ENCODE measurements at places on chromosomes 4 and X. TPM values are rescaled to one million over a fixed set of nuclear protein-coding genes. Genes with fewer than 3 reads are reported as not detected.

The VCX3A gene
- not detected for total RNA-seq

The N4BP2 gene
- 5.3 TPM for total RNA-seq

The CT47B1 gene
- total RNA-seq: not detected

The GABRA4 gene
- not detected for total RNA-seq

The DCHS2 gene
- total RNA-seq: under 0.01 TPM

The F11 gene
- total RNA-seq: not detected

The GABRG1 gene
- not detected for total RNA-seq

The BTC gene
- 3.1 TPM for total RNA-seq

The POLA1 gene
- total RNA-seq: 9.2 TPM

GRCh38 chr4:181728305-181728966 is 514.8 kb upstream of the TENM3 start:
- no peaks in the 10 kb centered on the region for H3K4me1 ChIP-seq
- DNase-seq: peak; percentile 14
- H3K27me3 ChIP-seq: no peaks in the 10 kb centered on the region
- no peaks in the 10 kb centered on the region for H3K36me3 ChIP-seq
- no peak overlapping the region for H3K27ac ChIP-seq

DNA sequence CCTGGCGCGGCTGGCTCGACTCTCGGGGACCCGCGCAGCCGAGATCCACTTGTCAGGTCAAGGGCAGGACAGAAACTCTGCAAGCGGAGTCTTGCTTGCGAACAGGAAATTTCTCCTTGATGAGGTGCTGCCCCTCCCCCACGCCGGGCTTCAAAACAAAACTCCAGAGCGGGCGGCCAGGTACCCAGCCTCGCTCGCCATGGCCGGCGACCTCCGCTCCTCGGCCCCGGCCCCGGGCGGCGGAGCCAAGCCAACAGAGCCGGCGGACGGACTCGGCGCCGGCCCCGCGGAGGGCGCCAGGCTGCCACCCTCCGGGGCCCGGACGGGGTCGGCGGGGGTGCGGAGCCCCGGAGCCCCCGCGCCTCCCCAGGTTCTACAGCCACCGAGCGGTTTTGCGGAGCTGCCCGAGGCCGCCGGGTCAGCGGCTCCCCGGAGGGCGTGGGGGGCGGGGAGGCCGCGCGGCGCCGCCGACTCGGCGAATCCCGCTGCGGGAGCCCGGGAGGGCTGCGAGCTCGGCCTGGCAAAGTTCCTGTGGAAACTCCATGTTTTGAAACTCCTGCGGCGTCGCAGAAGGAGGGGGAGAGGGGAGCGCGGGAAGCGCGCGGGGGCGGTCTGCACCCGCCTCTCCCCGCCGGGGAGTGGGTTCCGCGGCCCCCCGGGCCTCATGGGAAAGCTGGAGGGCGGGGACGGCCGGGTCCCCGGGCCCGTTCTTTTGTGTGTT is 11.7 kb upstream of the BCOR start:
- peaks cover 3% of the 10 kb centered on the region for H3K4me1 ChIP-seq
- no peaks in the 10 kb centered on the region for H3K36me3 ChIP-seq
- peak overlapping the region; percentile 47 for H3K27ac ChIP-seq
- H3K27me3 ChIP-seq: no peaks in the 10 kb centered on the region
- DNase-seq: peak; percentile 59

DNA sequence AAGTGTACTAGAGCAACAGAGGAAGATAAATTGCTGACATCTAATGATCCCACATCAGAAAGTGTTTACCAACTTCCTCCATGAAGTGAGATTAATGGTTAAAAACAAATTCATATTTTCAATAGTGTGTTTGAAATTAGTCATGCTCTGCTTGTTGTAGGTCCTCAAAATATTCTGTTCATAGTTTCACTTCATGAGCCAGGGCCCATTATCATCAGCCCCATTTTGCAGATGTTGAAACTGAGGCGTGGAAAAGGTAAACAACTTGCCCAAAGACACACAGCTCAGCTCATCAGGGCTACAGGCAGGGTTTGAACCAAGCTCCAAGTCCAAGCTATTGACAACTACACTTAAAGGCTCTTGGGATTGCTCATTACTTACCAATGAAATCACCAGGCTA is 103.5 kb upstream of the PPARGC1A start:
- DNase-seq: no peak
- H3K27ac ChIP-seq: no peak overlapping the region
- H3K36me3 ChIP-seq: no peaks in the 10 kb centered on the region
- H3K27me3 ChIP-seq: no peaks in the 10 kb centered on the region

GRCh38 chrX:74506317-74507115 is 85.2 kb downstream of the SLC16A2 start:
- H3K27ac ChIP-seq: no peak overlapping the region
- no peak for DNase-seq
- no peaks in the 10 kb centered on the region for H3K36me3 ChIP-seq
- H3K4me3 ChIP-seq: no peak overlapping the region

DNA sequence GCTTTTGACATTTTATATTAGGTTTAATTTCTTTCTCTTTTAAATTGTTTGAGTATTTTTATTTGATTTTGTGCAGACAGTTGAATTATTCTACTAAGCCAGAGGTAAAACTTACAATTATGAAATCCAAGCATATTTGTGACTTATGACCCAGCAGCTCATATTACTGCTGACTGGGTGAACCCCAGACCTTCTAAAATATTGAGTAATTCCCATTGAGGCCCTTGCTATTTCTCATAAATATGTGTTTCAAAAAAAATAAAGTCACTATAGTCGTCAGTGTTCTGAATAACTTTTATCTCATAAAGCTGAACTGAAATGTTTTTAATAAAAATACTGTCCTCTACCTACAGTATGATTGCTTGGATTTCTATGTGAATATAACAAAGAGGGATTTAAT is 303.1 kb downstream of the IQCM start:
- no peak for DNase-seq
- H3K27me3 ChIP-seq: no peaks in the 10 kb centered on the region
- H3K4me1 ChIP-seq: no peaks in the 10 kb centered on the region

GRCh38 chr4:167290678-167291077 is 56.4 kb upstream of the SPOCK3 start:
- H3K27me3 ChIP-seq: no peaks in the 10 kb centered on the region
- no peak overlapping the region for H3K27ac ChIP-seq
- H3K36me3 ChIP-seq: no peaks in the 10 kb centered on the region
- DNase-seq: peak; percentile 23

GRCh38 chrX:40003428-40004245 is 94.1 kb downstream of the BCOR start:
- DNase-seq: no peak
- no peaks in the 10 kb centered on the region for H3K4me1 ChIP-seq
- no peak overlapping the region for H3K4me3 ChIP-seq
- no peak overlapping the region for H3K27ac ChIP-seq
- H3K36me3 ChIP-seq: no peaks in the 10 kb centered on the region
- no peaks in the 10 kb centered on the region for H3K27me3 ChIP-seq

DNA sequence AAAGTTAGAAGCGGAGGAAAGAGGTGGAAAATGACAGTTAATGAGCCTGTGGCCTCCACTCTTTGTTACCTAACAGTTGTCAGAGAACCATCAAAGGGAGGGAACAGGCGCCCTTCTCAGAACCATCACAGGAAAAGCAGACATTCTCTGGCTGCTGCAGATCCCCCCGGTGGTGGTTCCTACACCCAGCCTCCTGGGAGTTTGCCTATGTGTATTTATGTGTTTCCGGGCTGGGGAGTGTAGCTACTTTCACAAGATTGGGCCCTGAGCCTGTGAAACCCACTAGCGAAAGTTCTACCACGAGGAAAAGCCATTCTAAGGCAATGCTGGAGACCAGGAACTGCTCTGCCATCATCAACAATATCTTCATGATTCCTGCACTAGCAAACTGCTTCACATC is 52.7 kb upstream of the BCOR start:
- no peaks in the 10 kb centered on the region for H3K36me3 ChIP-seq
- H3K27me3 ChIP-seq: no peaks in the 10 kb centered on the region
- H3K4me3 ChIP-seq: no peak overlapping the region
- DNase-seq: no peak

- no peaks in the 10 kb centered on the region for H3K4me1 ChIP-seq
- no peaks in the 10 kb centered on the region for H3K36me3 ChIP-seq
- DNase-seq: peak; percentile 20
- no peak overlapping the region for H3K27ac ChIP-seq
These were observed 654.9 kb upstream of the HTR2C start for GRCh38 chrX:113929004-113929403.

DNA sequence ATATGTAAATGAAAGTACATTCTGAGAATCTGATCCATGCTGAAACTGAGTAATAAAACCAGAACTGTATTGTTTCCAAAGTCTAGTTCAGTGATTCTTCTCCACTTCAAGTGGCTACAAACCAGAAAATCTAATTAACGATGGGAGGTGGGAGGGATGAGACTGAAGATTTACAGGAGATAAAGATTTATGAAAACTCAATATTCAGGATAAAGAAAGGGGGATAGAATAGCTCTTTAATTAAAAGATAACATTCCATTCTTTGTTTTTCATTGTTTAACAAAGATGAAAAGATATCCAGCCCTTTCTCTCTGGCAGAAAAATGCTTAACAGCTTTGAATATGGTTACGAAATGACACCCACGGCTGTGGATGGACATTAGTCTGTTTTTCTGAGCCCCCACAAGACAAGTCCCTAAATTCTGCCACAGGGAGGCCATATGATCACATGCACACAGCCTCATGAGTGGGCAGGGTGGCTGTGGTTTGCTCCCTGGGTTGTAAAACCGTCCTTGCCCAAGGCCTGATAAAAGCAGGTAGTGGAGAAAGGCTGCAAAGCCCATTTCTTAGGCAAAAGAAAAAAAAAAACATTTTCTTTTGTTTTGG is 36.4 kb downstream of the TMEM150C start:
- no peak overlapping the region for H3K27ac ChIP-seq
- H3K4me3 ChIP-seq: no peak overlapping the region
- DNase-seq: no peak
- H3K4me1 ChIP-seq: no peaks in the 10 kb centered on the region

DNA sequence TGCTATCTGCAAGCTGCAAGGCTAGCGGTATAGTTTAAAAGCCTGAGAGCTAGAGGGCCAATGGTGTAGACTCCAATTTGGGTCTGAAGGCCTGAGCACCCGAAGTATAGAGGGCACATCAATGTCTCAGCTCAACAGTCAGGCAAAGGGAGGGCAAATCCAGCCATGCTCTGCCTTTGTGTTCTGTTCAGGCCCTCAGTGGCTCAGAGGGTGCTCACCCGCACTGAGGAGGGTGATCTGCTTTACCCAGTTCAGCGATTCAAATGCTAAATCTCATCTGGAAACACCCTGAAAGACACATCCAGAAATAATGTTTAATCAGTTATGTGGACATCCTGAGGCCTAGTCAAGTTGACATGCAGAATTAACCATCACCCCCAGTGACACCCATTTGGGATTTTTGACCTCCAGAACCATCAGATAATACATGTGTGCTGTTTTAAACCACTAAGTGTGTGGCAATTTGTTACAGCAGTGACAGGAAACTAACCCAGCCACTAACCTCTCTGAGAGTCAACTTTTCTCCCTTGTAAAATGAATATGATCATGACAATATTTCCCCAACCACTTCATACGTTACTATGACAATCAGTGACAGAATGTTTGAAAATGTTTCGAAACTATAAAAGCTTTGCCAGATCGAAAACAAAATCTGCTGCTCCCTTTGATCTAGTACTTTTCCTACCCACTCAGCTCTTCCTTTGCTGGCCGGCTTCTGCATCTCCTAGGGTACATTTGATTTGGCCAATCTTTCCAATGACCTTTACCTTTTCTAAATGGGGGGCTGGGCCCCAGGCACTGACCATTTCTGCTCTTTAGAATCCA is 8.4 kb upstream of the TBL1X start:
- no peaks in the 10 kb centered on the region for H3K36me3 ChIP-seq
- H3K27me3 ChIP-seq: no peaks in the 10 kb centered on the region
- H3K4me1 ChIP-seq: no peaks in the 10 kb centered on the region
- peak; percentile 28 for DNase-seq
- no peak overlapping the region for H3K27ac ChIP-seq

GRCh38 chrX:39125834-39126233 is 324.6 kb downstream of the MID1IP1 start:
- DNase-seq: no peak
- no peak overlapping the region for H3K4me3 ChIP-seq
- no peaks in the 10 kb centered on the region for H3K36me3 ChIP-seq
- no peaks in the 10 kb centered on the region for H3K27me3 ChIP-seq
- no peak overlapping the region for H3K27ac ChIP-seq

- no peak overlapping the region for H3K4me3 ChIP-seq
- H3K4me1 ChIP-seq: no peaks in the 10 kb centered on the region
- DNase-seq: no peak
- no peaks in the 10 kb centered on the region for H3K27me3 ChIP-seq
- H3K27ac ChIP-seq: no peak overlapping the region
These were observed 6.1 kb downstream of the CXCR3 start for GRCh38 chrX:71612256-71612655.

DNA sequence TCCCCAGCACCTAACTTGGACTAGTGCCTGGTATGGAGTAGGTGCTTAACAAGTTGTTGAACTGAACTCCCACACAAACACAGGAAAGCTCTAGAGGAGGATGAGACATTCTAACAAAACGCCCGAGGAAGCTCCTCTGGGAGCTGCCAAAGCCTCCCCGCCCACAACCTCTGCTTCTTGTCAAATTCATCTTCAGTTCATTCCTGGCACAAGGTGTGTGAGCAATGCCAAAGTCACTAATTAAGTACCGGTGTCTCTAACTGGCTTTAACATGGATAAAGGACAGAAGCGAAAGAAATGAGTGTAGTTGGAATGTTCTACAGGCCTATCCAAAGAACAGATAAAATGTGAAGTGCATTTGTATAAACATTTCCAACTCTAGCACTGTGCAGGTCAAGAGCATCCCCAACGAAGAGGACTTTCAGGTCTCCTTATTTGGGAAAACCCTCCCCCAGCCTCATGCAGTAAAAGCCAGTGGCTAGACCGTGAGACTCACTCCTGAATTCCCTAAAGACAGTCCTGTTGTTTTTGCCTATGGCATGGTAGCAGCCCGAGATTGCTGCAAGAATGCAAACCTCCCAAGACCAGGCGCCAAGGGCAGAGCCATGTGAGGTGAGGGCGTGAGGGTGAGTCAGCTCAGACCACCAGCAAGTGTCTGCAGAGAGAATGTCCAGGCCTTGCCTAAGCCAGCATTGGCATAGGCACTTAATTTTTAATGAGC is 72.2 kb upstream of the KLF3 start:
- H3K27ac ChIP-seq: no peak overlapping the region

GRCh38 chr4:156999175-156999517 is 27.5 kb upstream of the PDGFC start:
- DNase-seq: peak; percentile 99
- H3K27me3 ChIP-seq: no peaks in the 10 kb centered on the region
- no peak overlapping the region for H3K4me3 ChIP-seq
- peaks cover 5% of the 10 kb centered on the region for H3K4me1 ChIP-seq
- no peaks in the 10 kb centered on the region for H3K36me3 ChIP-seq

GRCh38 chrX:21986596-21986995 is 45.5 kb upstream of the PHEX start:
- no peak overlapping the region for H3K27ac ChIP-seq
- H3K4me3 ChIP-seq: no peak overlapping the region
- peak; percentile 57 for DNase-seq
- no peaks in the 10 kb centered on the region for H3K36me3 ChIP-seq
